ENCODE measurements at places on chromosomes 4 and X.

DNA sequence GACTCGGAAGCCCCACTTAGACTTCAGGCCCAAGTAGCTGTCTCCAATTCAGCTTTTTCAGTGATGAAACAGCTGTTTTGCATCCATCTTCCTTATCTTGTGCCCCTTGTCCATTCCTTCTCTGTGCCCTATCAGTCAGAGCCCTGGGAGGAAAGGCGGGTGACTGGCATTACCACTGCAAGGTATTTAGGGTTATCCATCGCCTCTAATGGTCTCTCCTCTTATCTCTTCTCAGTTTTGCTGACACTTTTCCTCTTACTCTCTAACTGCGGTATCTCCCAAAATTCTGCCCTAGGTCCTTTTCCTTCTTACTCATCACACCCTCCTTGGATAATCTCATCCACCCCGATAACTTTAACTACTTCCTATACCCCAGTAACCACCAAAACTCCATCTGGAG lies 13.7 kb downstream of the GAB3 start:
- no peak for DNase-seq

DNA sequence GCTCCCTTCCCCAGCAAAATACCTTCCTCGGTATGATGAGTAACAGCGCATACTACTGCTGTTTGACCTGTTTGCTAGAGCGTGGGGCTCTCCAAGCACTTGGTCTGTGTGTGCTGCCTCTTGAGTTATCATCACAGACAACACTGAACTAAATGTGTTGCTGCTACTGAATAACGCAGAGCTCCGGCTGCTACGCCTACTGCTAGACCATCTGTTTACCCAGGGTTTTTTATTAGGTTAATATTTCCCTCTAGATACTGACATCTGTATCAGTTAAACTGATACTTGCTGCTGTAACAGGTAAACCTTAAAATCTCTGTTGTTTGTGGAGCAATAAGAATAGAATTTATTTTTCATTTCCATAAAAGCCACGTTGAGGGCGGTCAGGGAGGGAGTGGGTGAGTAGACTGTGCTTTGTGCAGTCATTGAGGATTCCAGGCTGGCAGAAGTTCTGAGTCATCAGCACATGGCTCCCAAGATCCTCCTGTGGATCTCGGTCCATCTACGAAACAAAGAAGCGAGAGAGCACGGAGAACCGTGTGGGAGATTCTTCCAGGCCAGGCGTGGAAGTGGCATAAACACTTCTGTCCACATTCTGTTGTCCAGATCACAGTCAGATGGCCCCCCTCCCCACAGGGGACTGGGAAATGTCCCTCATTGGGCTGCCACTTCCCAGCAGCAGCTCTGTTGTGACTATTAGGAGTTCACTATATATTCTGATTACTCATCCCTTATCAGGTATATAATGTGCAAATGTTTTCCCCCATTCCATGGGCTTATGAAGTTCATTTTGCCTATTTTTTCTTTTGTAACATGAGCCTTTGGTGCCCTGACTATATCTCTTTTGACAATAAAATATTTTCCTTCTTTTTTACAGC lies 14.1 kb downstream of the GRK4 start:
- no peak for DNase-seq

- DNase-seq, result no peak
Measured at GRCh38 chr4:83599183-83599582, 63.3 kb downstream of the GPAT3 start.

DNA sequence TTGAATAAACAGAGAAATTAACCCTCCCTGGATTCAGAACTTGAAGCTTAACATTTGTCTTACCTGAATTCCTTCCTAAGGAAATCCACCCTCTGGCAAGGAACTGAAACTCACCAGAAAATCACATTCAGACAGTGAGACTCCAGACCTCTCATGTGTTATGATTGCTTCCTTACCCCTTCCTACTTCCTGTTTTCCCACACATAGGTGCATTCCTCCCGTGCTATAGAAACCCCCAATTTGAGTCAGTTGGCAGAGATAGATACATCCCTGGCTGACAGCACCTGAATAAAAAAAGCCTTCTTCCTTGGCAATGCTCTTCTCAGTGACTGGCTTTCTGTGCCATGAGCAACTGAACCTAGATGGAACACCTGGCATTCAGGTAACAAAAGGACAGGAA lies 157.0 kb upstream of the SMIM31 start:
- DNase-seq, result no peak

DNA sequence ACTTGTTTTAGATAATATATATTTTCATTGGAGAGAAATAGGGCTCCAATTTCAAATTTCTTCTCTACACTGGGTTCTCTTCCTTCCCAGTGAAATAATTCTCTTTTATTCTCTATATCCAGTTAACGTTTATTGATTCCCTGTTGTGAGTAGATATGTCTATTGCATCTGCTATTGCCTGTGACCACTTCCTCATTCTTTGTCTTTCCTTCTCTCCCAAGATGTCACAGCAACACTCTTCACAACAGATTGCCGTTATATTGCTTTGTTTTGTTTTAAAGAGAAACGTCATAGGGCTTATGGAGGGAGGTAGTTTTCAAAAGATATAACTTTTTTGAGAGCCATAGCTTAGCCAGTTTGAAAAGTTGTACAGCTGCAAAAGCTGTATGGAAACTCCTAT lies 343.8 kb downstream of the ARHGAP24 start:
- no peak for DNase-seq

- DNase-seq, result no peak
Measured at GRCh38 chr4:56434599-56435139, 746 bp downstream of the PPAT start.

DNA sequence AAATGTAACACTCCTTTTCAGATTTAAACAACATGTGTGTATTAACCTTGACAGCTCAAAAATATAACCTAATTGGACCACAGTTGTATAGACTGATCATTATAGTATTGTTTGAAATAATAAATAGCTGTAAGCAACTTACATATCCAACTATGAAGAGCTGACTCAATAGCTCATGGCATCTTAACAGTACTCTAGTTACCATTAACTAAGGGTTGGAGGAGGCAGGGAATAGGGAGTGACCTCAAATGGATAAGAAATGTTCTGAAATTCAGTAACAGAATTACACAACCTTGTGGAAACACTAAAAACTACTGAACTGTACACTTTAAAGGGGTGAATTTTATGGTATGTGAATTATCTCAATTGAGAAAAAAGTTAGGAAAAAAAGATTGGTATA lies 136.5 kb upstream of the CPEB2 start:
- no peak for DNase-seq

DNA sequence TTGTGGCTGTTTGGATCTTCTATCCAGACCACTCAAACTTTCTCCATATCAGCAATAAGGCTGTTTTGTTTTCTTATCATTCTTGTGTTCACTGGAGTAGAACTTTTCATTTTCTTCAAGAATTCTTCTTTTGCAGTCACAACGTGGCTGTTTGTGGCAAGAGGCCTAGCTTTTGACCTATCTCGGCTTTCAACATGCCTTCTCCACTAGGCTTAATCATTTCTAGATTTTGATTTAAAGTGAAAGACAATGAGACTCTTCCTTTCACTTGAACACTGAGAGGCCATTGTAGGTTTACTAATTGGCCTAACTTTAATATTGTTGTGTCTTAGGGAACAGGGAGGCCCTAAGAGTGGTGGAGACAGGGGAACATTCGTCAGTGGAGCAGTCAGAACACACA lies 19.1 kb downstream of the FGF2 start:
- no peak for DNase-seq

GRCh38 chr4:178598672-178599071 lies 1156.4 kb upstream of the AGA start:
- no peak for DNase-seq

- no peak for DNase-seq
Measured at GRCh38 chr4:24394041-24394440, 190.3 kb downstream of the DHX15 start.

DNA sequence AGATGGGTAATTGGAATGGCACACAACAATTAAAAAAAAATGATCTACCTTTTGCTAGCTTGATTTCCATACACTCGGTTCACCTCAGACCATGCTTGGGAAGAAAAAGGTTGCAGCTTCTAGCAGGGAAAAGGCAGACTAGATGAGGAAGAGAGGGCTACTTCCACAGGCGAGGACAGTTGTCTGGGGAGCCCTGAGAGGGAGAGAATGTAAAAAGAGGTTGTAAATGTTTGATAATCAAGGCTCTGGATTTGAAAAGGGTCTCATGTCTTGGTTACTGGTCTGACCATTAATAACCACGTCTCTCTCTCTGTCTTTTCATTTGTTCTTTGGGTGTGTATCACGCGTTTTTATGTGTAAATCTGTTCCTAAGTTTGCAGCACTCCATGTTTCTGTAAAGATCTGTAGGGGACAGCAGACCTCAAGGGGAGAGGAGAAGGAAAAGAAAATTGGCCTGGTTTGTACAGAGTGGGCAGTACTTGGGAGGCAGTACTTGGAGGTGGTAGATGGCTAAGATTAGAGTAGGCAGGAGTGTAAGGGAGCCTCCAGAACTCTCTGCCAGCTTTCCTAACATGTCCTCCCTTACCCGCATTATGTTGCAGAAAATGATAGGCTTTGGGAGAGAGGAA lies 750 bp downstream of the ARMCX5 start:
- no peak for DNase-seq

Data from stimulated activated CD8-positive, alpha-beta memory T cell treated with anti-CD3 and anti-CD28 coated beads, Interleukin-4, amount 100 ng/mL, for 4 hours (primary cell).